EL (cell line): ENCODE measurements at places on chromosomes 2 and 18.

DNA sequence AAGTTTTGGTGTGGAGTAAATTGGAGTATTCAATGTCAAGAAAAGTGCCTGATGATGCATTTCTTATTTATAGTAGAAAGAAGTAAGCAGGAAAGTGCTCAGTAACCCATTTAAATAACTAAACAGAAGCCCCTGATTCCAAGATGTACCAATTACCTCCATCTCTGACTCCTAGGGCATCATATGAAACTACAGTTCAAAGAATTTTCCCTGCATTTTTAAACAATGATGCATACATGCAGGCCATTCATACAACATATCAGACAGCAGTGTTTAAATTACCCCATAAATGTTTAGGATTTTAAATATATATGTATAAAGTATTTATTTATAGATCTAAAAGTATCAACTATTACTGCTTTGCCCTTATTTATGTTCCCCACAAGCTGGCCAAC lies 36.2 kb downstream of the FTCDNL1 start:
- no peak for DNase-seq

DNA sequence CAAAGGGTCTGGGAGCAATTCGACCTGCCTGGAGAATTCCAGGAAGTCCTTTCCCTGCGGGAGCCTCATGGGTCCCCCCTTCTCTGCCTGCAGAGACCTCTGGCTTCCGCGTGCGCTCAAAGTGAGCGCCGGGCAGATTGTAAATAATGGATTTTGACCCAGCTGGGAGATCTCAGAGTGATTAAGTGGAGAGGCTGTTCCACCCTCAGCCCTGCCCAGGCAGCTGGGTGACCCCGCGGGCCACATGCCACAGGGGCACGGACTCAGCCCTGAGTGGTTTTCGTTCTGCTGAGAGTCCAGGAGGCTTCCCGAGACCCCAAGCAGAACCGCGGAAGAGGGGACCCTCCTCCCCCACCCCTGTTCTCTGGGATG lies 1.2 kb downstream of the KCNG2 start:
- DNase-seq: no peak

DNA sequence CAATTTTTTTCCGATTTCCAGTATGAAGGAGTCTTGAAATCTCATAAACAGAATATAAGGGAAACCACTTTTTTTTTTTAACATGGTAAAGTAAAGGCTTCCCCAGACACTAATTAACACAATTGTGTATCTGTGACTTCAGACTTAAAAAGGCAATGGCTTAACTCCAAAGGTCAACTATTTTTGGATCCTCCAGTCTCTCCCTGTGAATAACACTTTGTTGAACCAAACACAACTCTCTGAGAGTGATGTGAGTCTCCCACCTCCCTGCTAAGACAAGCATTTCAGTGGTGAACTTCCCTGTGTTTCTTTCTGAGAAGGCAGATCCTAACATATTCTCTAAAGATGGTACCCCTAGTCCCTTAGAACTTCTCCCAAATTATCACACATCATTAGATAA lies 219.6 kb upstream of the RBBP8 start:
- no peak for DNase-seq

DNA sequence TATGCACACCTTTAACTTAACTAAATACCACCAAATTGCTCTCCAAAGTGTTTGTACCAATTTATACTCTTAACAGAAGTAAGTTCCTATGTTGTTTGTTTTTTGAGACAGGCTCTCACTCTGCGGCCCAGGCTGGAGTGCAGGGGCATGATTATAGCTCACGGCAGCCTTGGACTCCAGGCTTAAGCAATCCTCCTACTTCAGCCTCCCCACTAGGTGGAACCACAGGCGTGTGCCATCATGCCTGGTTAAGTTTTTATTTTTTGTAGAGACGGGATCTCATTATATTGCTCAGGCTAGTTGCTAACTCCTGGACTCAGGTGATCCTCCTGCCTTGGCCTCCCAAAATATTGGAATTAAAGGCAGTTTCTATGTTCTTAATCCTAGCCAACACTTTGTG lies 13.1 kb upstream of the NAB1 start:
- DNase-seq: no peak

GRCh38 chr2:180385601-180386201 lies 378.6 kb upstream of the CWC22 start:
- peak; percentile 66 for DNase-seq
